ENCODE measurements at places on chromosomes 16 and 17.

GRCh38 chr16:64092271-64092670 is 1029.6 kb downstream of the CDH11 start:
- no peak for DNase-seq

DNA sequence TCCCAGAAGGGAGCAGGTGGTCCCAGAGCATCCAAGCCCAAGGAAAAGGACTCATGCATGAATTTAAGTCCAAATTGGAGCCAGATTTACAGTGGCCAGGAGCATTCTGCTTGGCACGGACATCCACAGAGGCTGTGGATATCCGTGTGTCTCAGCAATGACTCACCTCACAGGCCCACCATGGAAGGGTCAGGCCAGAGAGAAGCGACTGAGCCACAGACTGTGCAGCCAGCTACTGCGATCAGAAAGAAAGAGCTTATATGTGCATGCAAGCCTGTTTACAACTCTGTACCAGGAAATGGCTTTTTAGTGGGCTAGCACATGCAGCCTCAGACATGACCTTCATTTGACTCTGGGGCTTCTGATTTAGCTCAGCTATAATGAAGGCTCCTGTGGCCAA is 231.0 kb downstream of the C16orf95 start:
- DNase-seq: no peak

DNA sequence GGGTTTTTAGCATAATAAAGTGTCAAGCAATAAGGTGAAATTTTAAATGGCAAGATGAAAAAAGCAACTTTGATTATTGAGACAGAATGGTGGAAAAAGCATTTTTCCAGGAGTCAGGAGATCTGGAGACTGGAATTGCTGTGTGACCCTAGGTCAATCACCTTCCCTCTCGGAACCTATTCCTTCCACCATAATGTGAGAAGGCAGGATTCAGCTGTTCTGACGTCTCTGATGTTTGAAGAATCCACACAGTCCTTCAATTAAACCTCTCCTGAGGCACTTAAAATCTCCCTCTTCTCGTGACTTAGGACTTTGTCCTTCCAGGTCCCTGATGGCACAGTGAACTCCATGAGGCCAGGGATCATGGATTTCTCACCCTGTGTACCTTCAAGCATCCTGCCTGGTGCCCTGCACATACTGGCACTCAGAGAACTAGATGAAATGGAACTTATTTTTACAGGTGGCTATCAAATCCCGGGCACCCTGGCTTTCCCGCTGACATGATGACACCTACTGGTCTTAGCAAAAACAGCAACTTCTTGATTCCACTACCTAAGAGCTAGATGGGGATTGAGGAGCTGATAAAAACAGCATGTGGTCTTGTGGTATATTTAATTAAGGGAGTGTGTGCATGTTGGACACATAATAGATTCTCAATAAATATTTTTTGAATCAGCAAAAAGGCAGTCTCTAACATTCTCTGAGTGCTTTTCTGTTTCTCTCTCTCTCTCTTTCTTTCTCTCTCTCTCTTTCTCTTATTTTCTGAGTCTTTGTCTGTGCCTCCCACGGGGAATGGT is 2.3 kb upstream of the CCDC182 start:
- peak; percentile 32 for DNase-seq

- DNase-seq: no peak
These were observed 17.6 kb upstream of the ITGAM start for GRCh38 chr16:31242206-31242605.

DNA sequence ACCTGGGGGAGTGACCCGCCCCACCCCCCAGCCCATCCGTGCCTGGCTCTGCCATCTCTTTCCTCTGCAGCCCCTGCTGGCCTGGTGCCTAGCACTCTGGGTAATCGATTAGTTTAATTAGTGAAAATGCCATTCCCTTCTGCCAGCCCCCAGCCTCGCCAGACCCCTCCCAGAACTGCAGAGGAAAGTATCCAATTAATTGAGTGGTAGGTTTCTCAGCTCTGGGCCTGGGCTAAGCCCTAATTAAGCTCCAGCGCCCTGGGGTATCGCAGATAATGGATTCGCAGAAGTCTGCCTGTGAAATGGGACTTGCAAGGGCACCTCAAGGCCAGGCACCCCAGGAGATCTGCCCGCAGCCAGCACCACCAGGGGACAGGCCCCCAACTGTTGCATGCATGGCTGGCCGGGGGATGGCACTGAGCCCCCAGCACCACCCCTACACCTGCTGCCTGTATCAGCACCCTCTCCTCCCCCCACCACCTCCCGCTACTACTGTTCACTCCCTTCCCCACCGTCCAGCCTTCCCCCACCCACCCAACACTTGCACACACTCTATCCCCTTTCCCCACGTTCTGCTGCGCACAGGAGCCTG is 19.7 kb upstream of the SPPL2C start:
- no peak for DNase-seq

DNA sequence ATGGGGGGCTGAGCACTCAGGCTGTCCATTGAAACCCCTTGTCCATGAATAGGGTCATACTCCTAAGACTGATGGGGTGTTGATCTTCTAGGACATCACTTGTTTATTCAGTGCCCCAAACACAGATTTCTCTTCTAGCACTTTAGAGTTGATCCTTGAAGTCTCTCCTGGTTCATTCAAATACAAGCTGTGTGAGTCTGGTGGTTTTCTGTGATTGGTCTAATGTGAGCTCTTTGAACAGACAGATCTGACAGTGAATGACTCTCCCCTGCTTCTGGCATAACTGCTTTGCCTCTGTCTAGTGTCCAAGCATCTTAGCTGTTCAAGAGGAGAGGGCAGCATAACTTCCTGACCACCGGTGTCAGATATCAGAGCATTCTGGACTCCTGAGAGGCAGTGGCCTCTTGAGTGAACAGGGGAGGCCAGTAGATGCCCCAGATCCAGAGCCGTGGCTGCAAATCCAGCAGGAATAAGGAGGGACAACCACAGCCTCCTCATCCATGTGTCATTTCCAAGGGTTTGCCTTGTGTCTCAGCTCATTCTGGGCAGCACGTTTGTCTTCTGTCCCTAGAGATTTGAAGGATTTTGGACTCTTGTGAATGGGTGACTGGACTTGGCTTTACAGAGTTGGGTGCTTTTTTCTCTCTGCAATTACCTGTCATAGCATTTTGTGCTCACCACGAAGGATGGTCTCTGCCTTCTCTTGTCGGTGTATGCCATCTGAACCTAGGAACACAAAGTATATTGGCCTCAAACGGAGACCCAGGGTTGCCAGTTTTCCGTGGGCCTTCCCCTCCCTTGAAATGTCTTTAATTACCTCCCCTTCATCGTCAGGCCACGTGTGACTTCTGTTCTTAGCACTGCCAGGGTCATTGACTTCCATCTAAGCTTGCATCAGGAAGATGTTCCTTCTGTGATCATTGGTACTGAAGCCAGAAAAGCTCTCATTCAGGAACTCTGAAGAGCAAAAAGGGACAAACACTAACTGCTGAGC is 13.9 kb upstream of the CLEC18C start:
- no peak for DNase-seq

DNA sequence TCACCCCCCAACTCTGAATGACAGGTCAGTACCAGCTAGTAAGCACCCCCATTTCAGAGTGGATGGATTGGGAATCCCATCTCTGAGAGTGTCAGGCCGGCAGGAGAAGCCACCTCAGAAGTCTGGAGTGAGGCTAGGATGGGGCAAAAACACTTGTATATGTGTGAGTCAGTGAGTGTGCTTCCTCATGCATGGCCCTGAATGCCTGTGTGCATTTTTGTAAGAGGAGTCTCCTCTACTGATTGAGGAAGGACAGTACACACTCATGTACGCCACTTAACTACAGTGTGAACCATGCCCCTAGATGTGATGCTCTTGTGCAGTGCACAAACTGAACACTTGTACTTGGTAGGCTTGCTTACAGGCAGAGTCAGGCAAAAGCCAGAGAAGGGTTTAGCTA is 22.3 kb upstream of the NAGS start:
- no peak for DNase-seq

DNA sequence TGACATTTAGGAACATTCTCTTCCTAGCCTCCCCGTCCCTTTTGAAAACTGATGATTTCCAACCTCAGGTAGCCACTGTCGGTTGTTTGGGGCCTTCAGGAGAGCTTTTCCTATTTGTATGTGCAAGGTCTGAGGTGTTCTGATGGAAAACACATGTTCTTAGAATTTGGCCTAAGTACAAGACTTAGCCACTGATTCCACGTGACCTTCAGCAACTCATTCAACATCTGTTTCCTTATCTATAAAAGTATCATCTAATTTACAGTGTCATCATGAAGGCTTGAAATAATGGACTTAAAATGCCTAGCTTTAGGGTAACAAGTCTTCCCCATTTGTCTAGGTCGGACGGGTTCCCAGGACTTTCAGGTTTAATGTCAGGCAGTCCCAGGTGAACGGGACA is 259.3 kb downstream of the SOX9 start:
- no peak for DNase-seq

- no peak for DNase-seq
These were observed 80.6 kb downstream of the C16orf95 start for GRCh38 chr16:87236516-87237115.

DNA sequence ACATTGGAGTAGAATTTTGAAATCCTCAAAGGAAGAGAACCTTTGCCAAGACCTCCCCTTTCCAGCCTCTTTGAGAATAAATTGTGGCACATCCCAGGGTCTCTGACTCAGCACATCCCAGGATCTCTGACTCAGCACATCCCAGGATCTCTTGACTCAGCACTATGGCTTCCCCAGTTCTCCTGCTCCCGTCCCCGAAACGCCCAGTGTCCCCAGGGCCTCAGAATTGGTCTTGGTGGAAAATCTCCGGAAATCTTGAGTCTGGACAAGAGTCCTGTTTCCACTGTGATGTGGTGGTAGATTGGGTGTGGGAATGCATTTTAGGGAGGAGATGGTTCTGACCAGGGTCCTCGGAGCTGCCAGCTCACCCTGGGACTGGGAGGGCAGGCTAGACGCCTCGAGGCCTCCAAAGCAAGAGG is 19.2 kb downstream of the PLXDC1 start:
- DNase-seq: no peak

- DNase-seq: no peak
These were observed 816.9 kb downstream of the CDH11 start for GRCh38 chr16:64304951-64305350.

DNA sequence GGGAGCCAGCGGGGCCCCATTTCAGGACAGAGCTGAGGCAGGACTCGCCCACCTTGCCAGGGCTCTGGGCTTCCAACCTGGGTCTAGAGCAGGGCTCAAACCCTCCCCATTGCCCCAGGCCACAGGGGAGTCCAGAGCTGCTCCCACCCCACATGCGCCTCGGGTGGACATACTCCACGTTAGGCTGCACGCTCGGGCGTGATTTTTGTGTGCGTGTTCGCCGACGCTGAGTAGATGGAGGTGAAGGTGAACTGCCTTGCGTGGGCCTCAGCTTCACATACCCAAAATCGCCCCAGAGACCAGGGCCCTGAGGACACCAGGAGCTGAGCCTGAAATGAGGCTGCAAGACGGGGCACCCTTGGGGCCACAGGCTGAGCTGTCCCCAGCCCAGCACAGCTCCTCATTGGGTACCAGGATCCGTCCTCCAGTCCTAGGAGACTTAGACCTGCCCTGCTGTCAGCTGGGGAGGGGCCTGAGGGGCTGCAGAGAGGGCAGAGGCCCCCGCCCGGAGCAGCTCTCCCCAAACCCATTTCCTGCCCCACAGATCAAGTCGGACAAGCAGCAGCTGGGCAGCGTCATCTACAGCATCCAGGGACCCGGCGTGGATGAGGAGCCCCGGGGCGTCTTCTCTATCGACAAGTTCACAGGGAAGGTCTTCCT is 8.2 kb downstream of the CDH15 start:
- DNase-seq: no peak

GRCh38 chr16:10098991-10099390 is 83.2 kb downstream of the GRIN2A start:
- DNase-seq: no peak

- peak; percentile 16 for DNase-seq
These were observed 157.6 kb downstream of the RAB11FIP4 start for GRCh38 chr17:31549121-31549524.

- DNase-seq: no peak
These were observed 8.5 kb downstream of the KRT37 start for GRCh38 chr17:41415833-41416335.

DNA sequence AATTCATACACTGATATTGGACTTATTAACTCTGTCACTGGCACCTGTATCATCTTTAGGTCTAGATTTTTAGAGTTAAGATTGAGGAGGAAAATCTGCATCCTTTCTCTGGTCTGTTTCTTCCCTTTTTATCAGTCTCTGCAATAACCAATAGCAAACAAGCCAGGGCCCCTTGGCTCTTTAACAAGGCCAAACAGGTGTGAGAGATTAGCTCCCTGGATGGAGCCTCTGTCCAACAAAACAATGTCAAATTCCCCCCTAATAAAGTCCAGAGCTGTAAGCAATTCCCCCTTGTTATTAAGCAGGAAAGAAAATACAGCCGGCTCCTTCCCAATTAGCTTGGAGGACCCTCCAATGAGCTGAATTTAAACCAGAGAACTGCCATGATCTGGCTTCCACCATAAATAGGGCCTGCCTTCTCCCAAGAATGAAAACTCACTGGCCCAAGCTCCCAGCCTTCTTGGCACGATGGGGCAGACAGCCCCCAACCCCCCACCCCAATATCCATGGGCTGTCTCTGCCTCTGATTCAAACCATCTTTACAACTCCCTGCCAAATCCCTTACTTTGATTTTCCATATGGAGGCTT is 56.1 kb upstream of the SOX9 start:
- DNase-seq: no peak

GRCh38 chr16:381789-382717 is at the start of gene PGAP6:
PGAP6 (minus strand) TSS chr16:381978; CDS start chr16:381821, 157 bp downstream.
- peak; percentile 50 for DNase-seq

DNA sequence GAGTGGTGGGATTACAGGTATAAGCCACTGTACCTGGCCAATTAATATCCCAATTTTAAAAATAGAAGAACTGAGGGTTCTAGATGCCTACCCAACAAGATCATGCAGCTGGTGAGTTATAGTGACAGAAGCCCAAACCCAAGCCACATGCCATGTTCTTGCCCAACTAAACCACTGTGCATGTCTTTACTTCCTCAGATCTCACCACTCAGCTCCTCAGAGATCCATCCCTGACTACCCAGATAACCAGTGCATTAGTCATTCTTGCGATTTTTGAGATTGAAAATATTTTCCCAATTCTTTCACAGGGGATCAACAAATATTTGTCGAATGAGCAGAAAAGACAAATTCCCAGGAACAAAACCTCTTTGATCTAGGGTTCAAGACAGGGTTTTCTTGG is 303.1 kb downstream of the CBLN1 start:
- no peak for DNase-seq

- no peak for DNase-seq
These were observed 53.8 kb downstream of the MYO18A start for GRCh38 chr17:29126268-29126930.

Data from stimulated activated CD4-positive, alpha-beta T cell treated with anti-CD3 and anti-CD28 coated beads, Interleukin-1b, Interleukin-23, amount 100 ng/mL, for 48 hours (primary cell).